GM06990 (cell line): ENCODE measurements at places on chromosomes 7 and 10.

DNA sequence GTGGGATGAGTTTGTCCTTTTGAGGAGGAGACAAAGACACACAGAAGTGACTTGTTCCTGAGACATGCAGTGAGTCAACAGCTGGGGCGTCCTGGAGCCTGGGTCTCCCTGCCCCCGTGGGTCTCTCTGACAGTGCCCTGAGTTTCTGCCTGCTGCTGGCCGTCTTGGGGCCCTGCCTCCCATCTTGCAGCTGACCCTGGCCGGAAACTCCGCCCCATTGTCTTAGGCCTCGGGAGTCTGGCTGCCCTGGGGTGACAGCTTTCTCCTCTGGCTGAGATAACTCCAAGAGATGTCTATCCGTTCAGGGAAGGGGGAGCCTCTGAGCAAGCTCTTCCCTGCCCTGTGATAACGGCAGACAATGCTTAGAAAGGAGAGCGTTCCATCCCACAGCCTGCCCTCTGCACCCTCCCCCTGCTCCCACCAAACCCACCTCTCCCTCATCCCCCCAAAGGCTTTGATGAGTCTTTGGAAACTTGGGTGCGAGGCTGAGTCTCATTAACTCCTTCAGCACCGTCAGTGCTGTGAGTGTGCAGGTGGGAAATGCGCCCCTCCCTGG is 69.5 kb upstream of the PODXL start:
- DNase-seq = no peak

DNA sequence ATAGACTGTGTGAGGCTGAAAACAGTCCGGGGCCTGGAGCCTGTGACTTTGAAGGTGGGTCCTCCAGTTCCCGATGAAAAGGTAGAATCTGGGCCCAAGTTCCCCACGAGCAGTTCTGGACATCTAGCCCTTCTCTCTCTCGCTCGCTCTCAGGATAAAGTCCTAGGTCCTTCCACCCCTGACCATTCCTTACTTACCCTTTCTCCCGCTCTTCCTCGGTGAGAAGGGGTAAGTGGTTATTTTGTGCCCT is 713 bp downstream of the IMMP2L start:
- DNase-seq = no peak

DNA sequence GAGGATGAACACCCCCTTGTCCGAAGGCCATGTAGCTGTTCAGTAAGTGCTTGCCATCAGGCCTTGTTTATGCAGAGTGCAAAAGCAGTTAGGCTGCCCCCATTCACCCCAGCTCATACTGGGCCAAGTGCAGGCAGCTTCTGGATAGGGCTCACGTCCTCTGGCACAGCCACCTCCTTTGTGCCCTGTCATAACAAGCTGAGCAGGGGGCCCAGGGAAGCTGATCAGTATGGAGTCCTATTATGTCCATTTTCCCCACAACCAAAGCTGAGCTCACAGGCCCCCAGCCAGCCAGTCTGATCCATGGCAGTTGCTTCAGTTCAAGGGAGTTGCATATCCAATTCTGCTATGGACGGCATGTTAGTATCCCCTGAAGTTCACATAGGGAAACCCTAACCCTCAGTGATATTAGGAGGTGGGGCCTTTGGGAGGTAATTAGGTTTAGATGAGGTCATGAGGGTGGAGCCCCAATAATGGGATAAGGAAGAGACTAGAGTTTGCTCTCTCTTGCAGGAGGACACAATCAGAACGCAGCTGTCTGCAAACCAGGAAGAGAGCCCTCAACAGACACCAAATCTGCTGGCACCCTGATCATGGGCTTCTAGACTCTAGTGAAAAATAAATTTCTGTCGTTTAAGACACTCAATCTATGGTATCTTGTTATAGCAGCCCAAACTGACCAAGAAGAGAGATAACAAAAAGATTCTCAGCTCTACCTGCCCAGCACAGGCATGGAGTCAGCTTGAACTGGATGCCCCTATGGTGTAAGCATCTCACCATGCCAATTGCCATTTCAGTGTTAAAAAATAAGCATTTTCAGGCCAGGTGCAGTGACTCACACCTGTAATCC is 155.9 kb downstream of the FGFR2 start:
- no peak for DNase-seq

DNA sequence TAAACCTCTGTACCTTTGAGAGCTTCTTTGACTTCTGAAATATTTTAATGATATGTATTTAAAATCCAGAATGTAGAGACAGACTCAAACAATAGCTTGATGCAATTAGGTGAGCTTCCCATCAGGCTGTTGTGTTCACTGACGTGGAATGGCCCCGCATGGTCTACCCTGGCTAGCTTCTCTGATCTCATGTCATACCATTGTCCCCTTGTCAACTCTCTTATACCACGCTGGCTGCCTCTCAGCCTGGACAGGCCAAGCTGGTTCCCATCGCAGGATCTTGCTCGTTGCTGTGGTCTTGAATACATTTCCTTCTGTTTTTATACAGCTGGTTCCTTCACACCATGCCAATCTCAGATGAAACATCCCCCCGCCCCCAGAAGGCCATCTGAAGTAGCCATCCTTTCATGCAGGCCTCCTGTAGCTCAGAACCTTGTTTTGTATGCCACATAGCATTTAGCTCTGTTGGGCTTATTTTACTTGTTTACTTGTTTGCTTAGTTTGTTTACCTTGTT is 84.2 kb downstream of the FANK1 start:
- DNase-seq = no peak

DNA sequence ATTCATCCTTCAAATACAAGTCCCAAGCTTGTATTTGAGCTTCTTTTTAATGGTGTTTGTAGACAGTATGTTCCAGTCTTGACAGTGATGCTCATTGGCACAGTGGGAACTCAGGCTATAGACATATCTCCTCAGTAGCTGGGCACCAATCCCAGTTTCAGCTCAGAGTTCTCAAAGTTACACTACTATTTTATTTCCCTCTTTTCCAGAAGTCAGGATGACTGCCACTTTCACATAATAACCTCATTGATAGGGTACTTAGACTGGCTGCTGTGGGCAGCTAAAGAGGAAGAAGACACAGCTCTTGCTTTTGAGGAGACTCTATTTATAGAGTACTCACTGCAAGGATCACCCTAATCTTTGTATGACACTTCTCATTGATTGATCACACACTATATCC is 2.4 kb downstream of the GBF1 start:
- no peak for DNase-seq

DNA sequence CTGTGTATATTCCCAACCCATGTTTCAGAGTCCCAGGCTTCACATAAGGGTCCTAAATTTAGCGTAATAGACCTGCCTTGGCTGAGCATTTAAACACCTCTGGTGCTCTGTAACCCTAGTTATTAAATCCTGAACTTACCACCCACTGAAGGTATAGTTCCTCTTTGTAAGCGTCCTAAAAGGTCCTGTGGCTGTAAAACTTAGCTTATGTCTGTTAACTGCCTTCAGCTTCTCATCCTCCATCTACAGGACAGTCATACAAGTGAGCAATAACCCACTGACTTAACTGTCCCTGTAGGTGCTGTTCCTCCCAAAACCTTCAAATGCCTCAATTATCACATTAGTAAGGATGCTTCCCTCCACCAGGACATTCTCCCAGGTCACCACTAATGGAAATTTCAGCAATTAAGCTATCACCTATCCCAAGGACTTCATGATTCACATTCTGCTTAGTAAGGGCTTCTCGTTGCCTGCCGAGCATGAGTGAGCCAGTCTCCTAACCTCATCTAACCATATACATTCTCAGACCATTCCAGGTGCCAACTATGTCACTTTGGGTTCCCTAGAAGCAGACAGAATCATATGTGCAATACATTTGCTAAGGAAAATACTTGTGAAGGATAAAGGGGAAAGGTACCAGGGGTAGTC is 55.8 kb downstream of the CASD1 start:
- DNase-seq = no peak

GRCh38 chr10:24008164-24009091 is 200.5 kb upstream of the KIAA1217 start:
- DNase-seq = no peak

GRCh38 chr10:98349508-98349922 is 65.5 kb downstream of the PYROXD2 start:
- DNase-seq = peak; percentile 18

DNA sequence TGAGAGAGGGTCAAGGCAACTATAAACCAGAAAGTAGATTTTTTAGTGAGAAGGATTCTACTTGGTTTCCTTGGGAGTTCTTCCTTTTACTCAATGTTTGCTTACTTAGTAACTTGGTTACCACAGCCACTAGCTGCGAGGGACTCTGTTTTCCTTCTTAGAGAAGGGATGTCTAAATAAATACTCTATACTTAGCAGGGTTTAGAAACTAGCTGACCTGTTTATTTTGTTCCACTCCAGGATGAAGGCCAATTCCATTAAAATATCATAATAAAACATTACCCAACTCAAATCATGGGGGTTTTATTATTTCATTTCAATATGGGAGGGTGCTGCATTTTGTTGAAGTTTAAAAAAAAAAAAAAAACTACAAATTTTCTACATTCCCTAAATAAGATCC is 87.3 kb downstream of the PPP1R3A start:
- DNase-seq = no peak

GRCh38 chr7:17095931-17096330 is 202.5 kb upstream of the AHR start:
- DNase-seq = no peak

DNA sequence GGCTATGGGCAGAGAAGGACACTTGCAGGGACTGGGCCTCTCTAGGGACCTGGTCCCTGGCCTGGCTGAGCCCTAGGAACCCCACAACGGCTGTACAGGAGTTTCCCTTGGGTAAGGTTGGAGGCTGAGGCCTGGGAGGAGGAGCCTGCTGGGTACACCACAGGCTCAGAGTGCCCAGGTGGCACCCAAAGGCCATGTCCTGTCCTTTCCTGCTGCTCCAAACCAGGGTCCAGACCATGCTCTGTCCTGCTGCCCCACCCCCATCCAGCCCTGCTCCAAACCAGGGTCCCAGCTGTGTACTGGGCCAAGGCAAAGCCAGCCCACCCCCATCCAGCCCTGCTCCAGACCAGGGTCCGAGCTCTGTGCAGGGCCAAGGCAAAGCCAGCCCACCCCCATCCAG is 35.3 kb upstream of the ZNF488 start:
- no peak for DNase-seq

- peak; percentile 80 for DNase-seq
These were observed 384 bp downstream of the DCLRE1C start for GRCh38 chr10:14953424-14954000.

DNA sequence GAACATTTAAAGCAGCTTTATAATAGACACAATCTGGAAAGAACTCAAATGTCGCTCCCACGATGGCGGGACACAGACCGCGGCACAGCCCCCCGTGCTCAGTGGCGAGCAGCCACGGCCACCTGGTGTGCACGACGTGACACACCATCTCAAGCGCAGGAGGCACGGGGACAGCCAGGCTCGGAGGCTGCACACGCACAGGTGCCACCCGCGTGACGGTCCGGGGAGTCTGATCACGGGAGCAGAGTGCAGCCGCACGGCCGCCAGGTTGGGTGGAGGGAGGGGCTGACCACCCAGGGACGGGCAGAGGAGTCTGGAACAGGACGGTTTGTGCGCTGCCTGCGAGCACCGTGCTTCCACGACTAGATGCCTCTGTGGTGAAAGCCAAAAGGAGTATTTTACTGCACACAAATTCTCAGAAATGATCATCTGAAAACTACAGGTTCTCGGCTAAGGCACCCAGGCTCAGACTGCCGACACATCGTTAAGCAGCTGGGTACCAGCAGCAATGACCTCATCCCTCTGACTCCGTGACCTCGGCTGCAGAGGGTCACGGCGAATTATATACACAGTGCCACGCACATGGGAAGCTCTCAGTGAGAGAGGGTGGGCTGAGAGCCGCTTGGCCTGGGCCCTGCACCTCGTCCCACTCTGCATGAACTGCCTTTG is 7.5 kb upstream of the GPER1 start:
- DNase-seq = no peak

GRCh38 chr7:73896454-73896853 is 35.5 kb downstream of the TMEM270 start:
- no peak for DNase-seq

- DNase-seq = no peak
These were observed 32.1 kb upstream of the MSRB2 start for GRCh38 chr10:23063045-23063972.

DNA sequence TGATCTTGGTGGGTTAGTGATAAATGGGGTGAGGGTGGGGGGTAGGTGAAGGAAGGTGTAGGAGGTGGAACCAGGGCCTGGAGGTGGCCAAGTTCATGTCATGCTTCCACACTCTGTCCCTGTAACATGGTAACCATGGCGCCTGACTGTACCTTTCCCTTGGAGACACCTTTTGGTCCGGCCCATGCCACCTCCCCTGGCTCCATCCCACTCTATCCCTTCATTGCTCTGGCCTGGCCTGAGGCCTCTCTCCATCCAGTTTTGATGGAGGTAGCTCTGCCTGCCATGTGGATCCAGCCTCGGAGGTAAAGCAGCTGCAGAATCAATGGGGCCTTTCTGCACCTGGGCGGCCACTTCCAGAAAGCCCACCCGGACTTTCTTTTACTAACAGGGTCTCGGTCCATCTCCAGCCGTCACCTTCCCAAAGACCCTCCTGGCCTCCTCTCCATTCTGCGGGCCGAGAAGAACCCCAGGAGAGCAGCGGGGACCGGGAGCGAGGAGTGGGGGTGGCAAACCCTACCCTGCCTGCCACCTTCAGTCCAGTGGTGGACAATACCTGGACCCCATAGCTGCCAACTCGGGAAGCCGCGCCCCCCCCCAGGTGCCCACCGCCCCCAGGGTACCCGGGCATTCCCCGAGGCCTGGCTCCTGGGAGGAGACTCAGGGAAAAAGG is 504 bp upstream of the TRRAP start:
- no peak for DNase-seq

DNA sequence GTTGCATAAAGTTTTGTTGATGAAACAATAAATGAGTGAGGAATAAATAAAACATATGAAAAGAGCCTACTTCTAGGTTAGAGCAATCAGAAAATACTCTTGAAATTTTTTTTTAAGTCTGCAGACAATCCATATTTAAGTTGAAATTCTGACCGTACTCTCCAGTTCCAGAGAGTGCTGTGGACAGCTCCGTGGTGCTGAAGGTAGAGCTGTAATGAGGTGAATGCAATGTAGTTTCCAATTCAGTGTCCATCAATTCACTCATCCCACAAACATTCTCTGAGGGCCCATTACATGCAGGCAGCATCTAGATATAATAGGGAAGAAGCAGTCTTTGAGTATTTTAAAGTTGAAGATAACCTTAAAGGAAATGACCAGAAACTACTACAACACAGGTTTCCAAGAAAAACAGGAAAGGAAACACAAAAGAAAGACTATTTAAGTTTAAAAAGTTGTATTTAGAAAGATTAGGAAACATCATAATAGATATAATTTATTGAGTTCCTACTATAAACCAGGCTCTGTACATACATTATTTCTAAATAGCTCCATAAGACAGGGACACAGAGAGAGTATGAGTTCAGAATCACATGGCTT is 44.0 kb upstream of the CRTAC1 start:
- DNase-seq = no peak

DNA sequence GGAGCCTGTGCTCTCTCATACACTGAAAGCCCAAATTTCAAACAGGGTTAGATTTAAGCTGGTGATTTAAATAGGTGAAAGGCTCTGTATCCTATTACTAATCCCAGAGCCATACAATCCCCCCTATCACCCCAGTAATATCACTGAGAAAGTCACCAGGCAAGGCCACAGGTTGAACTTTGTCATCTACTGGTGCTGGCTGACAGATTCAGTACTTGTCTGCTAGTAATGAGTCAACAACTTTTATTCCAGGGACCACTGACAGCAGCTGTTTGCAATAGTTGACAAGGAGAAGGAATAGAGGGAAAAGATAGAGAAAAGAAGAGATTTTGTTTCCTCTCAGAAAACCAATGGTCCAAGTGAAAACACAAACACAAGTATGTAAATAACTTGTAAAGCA is 10.4 kb downstream of the ASB15 start:
- no peak for DNase-seq
